Left ventricle myocardium superior (tissue), 1 donor: ENCODE measurements at places on chromosomes 4 and X.

- DNase-seq: no peak
Measured at GRCh38 chr4:123408471-123409084, 12.0 kb downstream of the SPRY1 start.

- DNase-seq: no peak
Measured at GRCh38 chr4:81676537-81676936, 204.8 kb upstream of the RASGEF1B start.

DNA sequence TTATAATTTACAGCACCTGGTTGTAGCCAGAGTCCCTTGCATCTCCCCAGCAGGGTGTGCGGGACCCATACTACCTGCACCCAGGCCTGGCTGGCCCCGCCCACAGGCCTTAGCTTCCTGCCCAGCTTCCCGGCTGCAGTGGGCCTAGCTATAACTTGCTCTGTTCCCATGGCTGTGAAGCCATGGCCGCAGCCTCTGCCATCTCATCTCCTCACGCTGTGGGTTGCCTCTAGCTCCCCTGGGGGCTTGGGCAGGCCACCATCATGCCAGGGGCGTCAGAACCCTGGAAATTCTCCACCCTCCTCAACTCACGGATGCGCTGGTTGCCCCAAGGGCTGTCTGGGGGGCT, 26.1 kb upstream of the SORBS2 start:
- no peak for DNase-seq

GRCh38 chrX:68876731-68877130, 47.9 kb downstream of the EFNB1 start:
- no peak for DNase-seq

DNA sequence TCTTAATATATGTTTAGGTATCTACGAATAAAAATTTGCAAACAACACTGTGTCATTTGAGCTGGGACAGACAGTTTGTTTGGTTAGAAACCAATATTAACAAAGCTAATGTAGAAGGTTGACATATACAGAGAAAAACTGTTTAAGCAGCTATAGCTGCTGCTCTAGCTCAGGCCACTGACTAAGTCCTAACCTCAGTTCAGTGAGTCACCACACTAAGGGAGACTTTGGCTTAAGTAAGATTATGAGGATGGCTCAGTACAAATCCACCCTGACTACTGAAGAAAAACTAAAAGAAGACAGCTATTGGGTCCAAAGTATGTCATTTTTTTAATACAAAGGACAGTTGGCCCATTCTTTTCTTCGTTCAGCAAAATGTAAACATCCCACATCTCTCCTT, 717.3 kb upstream of the ACTRT1 start:
- DNase-seq: no peak

DNA sequence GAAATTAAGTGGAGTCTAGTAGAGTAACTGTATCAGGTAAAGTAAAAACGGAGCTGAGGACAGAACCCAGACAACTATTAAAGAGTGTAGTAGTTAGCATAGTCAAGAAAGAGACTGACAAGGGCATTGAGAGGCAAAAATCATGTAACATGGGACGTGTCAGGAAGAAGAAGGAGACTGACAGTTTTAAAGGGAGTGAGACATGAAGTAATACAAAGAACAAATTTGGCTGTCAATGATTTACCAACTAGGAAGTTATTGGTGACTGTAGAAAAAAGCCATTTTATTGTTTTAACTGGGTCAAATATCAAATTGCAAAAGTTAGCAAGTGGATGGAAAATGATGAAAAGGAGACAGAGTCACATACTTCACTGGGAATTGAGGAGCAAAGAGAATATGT, 422.3 kb downstream of the MAPK10 start:
- DNase-seq: no peak

- DNase-seq: peak; percentile 81
Measured at GRCh38 chr4:151276787-151277562, at the start of gene PRSS48. Gene PRSS48, plus strand, starts transcription at chr4:151277161. Its CDS starts 12 bp downstream, at chr4:151277173.

DNA sequence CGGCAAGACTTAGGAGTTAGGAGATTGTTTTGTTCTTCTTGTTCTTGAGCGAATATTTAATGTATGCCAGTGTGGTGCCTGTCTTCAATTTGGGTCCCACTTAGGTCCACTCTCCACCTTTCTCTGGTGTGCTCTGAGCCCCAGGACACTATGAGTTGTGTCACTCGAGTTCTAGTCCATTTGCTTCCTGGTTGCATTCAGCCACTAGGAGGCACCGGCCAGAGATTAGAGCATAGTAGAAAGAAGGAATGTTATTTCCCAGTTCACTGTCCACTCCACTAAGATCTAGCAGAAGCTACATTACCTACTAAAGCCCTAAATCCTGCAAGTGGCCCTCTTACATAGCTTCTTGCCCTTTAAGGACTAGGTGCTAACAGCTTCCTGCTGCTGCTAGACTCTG, 326.9 kb downstream of the NAF1 start:
- no peak for DNase-seq

DNA sequence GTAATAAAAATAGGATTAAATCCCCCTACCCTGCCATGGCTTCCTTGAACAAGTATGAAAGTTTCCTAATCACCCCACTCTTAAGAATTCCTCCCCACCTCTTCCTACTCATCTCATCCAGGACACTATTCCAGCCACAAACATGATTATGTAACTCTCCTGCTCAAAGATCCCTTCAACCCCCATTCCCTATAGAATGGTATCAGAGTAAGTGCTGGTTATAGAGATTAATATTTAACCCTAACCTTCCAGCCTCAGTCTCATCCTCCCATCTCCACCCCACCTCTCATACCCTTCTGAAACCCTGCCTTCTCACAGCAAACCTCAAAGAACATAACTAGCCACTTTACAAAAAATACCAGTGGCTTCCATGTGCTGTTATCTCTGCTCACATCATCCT, 155.1 kb downstream of the PPP3CA start:
- DNase-seq: no peak

DNA sequence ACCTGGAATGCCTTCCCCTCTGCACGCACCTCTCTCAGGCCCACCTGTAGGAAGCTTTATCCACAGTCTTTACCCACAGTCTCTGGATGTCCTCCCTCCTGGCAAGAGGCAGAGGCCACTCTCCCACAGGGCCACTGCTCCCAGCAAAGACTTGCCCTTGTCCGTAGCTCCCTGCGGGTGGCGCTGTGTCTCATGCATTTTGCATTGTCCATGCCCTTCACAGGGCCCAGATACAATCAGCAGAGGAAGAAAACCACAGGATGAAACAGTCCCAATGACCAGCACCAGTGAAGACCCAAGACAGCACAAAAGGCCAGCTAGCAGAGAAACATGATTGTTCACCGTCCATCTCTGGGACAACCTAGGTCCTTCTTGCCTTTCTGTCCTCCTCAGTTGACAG, 2.1 kb upstream of the NSG1 start:
- no peak for DNase-seq

DNA sequence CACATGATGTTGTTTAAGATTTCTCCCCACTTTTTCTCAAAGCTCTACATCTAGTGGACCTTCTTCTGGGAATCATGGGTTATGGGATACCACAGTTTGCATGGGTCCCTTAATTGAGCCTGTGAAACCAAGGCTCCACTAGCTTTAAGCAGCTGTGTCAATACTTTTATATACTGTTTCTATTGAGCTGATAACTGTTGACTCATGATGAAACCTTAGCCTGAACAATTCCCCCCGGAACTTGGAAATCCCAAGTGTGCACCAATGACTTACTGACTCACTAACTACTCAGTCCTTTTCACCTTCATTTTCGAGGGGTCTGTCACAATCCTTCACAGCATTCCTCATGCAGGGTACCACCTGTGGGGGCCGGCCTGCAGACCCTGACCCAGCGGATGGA, 12.7 kb upstream of the SPIN4 start:
- no peak for DNase-seq

- DNase-seq: no peak
Measured at GRCh38 chrX:29419774-29420553, 795.4 kb upstream of the MAGEB2 start.

DNA sequence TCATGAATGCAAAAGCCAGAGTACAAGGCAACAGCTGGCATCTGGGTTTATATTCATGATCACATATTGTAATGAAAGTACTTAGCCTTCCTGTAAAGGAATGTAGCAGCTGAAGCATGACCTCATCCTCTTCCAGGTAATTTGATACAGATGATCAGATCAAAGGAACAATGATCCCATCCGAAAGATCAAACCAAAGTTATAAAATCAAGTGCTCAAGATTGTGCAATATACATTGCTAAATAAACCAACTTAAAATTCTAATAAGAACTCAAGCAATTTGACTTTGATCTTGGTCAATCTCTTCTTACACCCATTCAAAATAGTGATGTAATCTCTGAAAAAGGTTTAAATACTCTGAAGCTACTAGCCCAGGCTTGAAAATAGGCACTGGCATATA, 113.1 kb upstream of the INPP4B start:
- DNase-seq: no peak

GRCh38 chr4:141771889-141772830, 135.8 kb downstream of the IL15 start:
- DNase-seq: no peak

DNA sequence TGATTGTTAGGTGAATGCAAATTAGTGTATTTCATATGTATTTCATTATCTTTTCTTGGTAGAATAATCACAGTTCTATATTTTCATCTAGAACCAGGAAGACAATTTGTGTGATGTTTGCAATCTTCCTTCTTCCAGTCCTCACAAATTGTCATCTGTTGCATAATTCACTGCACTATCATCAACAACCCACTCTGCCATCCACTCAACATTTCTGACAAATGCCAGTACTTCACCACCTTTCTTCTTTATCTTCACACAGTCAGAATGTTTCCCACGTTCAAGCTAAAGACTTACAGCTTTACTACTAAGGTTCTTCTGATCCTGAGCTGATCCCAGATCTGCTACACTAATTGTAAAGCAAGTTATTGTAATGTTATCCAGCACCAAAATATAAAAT, 107.8 kb downstream of the IQCM start:
- no peak for DNase-seq

DNA sequence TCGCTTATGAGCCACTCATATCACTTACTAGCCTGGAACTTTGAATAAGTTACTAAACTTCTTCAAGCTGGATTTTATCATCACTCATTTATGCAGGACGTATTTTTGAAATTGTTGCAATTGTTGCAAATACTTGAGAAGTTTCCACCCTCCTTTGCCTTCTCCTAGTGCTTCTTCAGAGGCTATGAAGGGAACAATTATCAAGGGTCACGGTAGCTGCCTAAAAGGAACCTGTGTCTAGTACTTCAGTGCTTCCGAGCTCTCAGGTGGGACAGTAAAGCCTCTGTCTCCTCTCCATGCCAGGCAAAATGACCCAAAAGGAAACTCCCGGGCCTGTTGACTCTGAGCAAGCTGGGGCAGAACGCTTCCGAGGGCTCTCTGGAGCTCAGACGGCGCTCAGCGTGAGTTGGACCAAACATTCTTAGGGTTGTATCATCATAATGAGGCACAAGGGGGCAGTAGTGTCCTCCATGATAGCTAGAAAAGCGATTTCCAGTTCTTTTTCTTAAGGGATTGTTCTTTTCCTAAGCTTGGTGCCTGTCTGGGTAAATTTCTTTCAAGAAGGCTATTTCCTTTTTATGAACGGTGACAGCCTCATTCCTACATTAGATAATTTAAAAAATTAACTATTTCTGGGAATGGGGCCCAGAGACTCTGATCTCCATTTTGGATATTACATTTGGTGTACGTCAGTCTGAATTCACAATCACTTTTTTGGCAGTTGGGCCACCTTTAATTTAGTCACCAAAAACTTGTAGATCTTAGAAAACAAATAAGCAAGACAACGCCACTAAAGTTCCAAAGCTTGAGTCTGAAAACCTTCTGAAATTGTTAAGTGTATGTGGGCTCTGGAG, 73.1 kb downstream of the PACRGL start:
- DNase-seq: peak; percentile 20

- no peak for DNase-seq
Measured at GRCh38 chr4:1859389-1859753, 3.4 kb upstream of the LETM1 start.

DNA sequence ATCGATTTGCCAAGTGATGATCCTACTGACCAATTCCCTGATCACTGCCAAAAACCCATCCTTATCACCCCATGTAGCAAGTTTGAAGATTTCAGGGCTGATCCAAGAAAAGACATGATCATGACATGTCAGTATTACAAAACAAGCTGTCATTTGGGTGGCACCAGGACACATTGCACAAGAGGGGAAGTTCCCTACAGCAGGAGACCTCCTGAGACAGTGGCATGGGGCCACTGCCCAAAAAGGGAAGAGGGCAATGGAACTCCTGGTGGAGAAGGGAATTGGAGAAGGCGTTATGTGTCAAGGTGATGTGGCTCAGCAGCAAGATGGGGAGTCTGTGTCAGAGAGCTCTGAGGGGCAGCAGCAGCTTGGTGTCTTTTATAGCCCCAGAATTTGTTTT, 43.4 kb downstream of the ZNF182 start:
- DNase-seq: no peak

GRCh38 chrX:67684136-67684535, 140.3 kb downstream of the AR start:
- no peak for DNase-seq

DNA sequence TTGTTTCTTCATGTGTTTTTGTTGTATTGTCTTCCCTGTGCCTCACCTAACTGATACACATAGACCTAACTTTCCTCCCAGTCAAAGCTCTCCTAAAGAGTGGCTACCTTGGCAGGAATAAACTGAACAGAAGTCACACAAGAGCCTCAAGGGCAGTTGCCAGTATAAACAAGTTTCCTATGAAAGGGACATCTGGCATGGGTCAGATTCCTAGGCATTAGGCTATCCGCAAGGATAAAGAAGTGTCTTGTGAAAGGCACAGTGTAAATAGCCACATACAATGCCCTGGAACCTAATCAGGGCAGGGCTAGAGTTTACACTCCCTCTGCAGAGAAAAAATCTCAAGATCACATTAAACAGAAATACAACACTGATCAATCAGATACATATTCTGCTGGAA, 220.8 kb downstream of the SPANXN3 start:
- no peak for DNase-seq

GRCh38 chr4:101678180-101678579, 112.3 kb upstream of the BANK1 start:
- DNase-seq: no peak

DNA sequence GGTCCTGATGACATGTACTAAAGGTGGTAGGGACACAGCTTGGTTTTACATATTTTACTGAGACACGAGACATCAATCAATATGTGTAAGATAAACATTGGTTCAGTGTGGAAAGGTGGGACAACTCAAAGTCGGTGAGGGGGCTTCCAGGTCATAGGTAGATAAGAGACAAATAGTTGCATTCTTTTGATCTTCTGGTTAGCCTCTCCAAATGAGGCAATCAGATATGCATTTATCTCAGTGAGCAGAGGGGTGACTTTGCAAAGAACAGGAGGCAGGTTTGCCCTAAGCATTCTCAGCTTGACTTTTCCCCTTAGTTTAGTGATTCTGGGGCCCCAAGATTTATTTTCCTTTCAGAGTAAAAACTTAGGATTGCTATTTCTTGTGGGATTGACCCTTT, 706.9 kb downstream of the GLUD2 start:
- no peak for DNase-seq

- no peak for DNase-seq
Measured at GRCh38 chr4:2968381-2968780, 5.0 kb downstream of the GRK4 start.
